Neural progenitor cell (in vitro differentiated cells): ENCODE measurements at places on chromosomes 3 and 15. TPM values are rescaled to one million over a fixed set of nuclear protein-coding genes. Genes with fewer than 3 reads are reported as not detected.

Gene CYP11A1
- total RNA-seq: 0.99 and 1.1 TPM in 2 replicates

Gene MESP2
- total RNA-seq: 0.19 TPM in 1 of 2 replicates, not detected in the other

DNA sequence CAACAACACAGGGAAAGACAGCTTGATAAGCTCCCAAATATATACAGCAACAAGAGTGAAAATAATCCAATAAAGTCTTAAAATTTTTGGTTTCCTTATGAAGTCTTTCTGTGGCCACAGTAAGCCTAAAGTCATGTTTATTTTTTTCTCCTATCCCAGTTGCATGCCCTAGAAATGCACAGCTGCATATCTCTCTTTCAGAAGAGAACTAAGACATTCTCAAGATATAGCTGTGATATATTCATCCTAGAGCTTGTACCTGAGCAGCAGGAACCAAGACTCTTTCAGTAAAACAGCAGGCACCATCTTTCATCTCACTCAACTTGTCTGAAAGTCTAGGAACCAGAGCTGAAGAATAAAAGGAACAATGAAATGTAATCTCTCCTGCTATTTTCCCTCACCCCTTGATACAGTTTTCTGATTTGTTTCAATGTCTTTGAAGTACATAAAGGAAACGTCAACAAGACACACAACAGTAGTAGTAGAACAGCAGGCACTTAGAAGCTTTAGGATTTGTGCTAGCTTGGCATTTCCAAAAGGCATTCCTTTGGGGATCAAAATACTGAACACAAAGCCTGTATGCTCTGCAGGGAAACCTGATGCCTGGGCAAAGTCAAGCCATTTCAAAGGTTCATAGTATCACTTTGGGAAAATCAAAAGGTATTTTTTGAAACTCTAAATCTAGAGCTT, 536.8 kb downstream of the PYDC2 start:
- no peak overlapping the region for H3K4me3 ChIP-seq
- H3K4me1 ChIP-seq: peaks cover 32% of the 10 kb centered on the region
- peak; percentile 79 for DNase-seq
- peaks cover 5% of the 10 kb centered on the region for H3K36me3 ChIP-seq
- no peaks in the 10 kb centered on the region for H3K27me3 ChIP-seq
- H3K27ac ChIP-seq: peak overlapping the region; percentile 95

- no peak overlapping the region for H3K4me3 ChIP-seq
- no peaks in the 10 kb centered on the region for H3K36me3 ChIP-seq
- no peaks in the 10 kb centered on the region for H3K4me1 ChIP-seq
Measured at GRCh38 chr3:140595295-140595694, 82.6 kb upstream of the TRIM42 start.

DNA sequence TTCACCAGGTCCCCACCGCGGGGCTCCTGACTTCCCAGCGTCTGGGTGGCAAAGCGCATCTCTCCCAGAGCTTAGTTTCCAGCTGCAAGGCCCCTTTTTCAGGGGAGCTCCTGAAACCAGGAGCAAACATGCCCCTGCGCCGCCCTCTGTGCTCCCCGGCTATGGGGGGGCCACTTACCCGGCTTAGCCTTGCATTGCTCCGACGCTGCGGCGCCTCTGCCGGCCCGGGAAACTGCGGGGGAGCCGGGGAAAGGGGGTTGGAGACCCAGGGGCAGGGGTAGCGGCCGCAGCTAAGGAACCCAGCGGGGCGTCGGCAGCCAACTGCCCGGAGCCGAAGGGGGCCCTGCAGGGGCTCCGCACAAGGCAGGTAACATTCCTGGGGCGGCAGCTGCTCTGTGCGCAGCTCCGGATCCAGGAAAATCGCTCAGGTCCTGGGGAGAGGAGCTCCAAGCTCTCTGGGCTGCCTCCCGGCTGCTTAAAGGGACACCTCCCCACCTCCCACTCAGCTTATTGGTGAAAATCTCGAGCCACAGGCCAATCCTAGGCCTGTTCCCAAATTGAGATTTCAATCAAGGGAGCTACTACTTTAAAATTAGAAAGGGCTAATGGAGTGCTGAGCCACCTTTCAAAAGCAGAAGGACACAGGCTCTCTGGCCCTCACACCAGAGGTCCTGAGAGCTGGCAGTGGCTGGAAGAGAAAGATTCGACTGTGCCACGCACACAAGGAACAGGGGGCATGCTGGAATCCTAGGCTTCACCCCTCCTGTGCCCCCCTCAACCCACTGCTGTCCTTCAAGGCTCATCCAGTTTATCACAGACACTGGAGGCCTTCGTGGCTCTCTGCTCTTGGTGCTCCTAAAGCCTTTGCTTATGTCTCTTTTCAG, 42.7 kb upstream of the PRICKLE2 start:
- peaks cover 38% of the 10 kb centered on the region for H3K4me1 ChIP-seq
- DNase-seq: peak; percentile 80
- H3K27ac ChIP-seq: no peak overlapping the region
- H3K27me3 ChIP-seq: no peaks in the 10 kb centered on the region

DNA sequence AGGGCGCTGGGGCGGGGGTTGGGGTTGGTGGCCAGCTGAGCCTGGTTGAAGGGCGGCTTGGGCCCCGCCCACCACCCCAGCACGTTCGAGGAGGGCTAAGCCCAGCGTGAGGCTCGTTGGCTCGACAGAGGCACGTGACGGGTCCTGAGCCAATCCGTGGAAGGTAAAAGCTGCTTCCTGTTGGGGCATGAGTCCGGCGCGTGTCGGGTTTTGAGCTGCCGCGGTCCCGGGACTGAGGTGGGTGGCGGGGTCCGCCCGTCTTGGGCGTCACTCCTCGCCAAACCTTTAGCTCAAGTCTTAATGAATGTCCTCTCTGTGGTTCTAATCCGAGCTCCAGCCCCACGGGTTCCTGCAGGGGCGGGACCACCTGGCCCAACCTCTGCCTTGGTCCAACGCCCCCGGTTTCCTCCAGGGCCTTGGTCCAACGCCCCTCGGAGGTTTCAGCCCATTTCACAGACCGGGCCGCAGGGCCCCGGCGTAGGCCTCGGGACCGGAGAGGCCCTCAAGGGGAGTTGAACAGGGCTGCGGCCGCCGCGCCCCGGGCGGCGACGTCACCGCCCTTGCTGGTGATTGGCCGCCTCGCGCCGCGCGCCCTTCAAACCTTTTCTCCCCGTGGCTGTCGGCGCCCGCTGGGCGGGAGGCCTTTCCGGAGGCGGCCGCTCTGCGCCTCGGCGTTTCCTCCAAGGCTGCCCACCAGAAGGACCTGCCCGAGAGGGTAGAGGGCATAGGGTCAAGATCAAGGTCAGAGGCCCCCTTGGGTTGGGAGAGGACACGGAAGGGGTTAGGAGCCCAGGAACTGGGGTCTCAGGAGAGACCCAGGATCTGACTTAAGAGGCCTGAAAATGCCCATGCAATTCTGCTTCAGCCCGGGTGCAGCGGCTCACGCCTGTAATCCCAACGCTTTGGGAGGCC, at the start of gene RCCD1:
Gene RCCD1, plus strand, starts transcription at position 173 of the 912 bp plus-strand sequence. CDS start 1,851 bp downstream, outside the sequence.
- peak within 1 kb of the TSS; percentile 56 for H3K4me3 ChIP-seq
- no peak within 1 kb of the TSS for H3K27ac ChIP-seq
- H3K36me3 ChIP-seq: no peaks in the 10 kb centered on the region
- DNase-seq: peak; percentile 93
